ENCODE measurements at places on chromosomes 6 and 20. TPM values are rescaled to one million over a fixed set of nuclear protein-coding genes. Genes with fewer than 3 reads are reported as not detected.
A peak's percentile ranks its signal among the peaks of the same experiment; 100 is the strongest.

DNA sequence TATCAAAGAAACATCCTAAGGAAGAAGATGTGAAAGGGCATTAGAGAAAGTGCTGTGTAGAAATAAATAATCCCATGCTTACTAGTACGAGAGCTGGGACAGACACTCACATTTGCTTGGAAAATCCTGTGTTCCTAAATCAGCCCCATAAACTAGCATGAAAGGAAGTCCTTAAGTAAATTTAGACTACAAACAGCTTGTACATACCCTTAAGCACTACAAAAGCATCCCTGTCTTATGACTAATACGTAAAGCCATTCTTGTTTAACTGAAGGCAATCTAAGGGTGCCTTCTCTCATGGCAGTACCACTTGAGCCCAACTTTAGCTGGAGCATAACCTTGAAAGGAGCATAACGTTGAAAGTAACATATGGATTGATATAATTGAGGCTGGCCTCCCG, 15.4 kb upstream of the FOXQ1 start:
- DNase-seq, result no peak

GRCh38 chr6:2960935-2961334, 10.4 kb downstream of the SERPINB6 start:
- no peak for DNase-seq

- DNase-seq, result no peak
These were observed 119.1 kb upstream of the CD93 start for GRCh38 chr20:23205211-23205610.

GRCh38 chr6:112279031-112279935, 24.9 kb upstream of the LAMA4 start:
- no peak for DNase-seq

DNA sequence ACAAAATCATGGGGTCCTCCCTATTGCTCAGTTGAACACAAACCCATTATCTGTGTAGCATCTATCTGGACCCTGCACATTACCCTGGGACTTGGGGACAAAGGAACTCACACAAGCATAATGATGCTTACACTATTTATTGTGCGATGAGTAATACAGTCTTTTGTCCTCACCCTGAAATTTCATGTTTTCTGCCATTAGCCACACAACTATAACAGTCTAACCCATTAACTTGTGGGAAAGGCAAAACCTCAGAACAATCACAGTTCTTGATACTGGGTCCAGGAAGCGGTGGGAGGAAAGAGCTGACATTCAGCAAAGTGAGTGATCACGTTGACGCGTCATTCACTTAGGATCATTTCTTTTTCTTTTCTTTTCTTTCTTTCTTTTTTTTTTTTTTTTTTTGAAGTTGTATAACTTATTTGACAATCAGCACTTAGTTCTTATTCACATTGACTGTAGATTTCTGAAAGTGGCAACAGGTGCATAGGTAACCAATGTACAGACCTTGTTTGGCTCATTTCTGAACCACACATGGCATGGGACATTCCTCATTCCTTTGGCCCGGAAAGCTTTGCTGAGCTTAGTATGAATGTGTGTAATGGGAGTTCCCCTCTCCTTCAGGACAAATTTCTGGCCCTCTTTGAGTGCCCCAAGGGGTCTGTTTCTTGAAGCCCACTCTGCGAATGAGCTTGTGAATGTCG, 94.8 kb upstream of the CNKSR3 start:
- peak; percentile 7 for DNase-seq

GRCh38 chr6:3323148-3323547, 64.4 kb downstream of the PSMG4 start:
- DNase-seq, result no peak

GRCh38 chr6:157853902-157854502, 31.0 kb downstream of the SNX9 start:
- no peak for DNase-seq

DNA sequence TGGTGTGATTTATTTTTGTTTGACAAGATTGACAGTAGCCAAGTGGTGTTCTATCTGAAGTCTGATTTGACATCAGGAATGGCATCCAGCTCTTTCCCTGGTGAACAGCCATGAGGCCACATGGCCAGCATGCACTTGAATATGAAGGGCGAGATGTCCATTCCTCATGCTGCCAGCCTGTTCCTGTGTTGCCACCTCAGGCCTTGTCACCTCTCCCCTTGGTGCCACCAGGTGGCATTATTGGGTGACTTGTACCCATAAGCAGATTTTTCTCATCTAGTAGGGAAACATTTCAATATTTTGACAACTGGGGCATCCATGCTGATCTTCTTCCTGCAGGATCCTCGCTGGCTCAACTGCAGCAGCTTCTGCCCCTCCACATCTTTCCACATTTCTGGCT, 199.1 kb downstream of the ERMARD start:
- DNase-seq, result no peak

GRCh38 chr20:46178891-46179290, 60.8 kb downstream of the CD40 start:
- DNase-seq, result no peak

DNA sequence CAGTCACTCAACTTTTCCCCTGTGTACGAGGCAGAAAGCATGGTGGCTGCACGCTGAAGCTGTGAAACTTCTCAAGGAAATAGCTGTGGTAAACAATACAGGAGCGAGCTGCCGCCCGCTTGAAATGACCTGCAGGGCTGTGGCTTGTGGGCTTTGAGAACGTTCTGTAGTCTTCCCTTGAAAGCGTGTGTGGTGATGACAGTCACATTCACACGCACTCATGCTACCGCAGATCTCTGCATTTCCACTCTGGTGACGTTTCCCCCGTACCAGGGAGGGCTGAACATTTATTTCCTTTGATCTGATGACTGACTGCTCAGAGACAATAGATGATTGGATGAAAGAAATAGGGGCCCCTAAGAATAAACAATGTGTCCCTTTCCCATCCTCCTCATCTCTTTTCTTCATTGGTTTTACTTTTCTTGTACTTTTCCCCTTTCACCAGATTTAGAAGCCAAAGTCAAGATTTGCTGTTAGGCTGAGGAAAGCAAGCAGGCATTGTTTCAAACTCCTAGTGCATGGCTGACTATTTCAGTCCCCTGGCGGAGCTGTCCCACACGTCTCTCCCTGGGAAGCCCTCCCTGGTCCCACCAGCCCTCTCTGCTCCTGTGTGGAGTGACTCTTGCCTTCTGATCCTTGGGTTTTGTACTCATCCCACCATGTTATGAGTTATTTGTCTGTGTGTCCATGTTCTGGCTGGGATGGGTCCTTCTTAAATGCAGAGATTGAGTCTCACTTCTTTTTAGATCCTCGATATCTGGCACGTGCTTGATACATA, 3.9 kb downstream of the SYTL3 start:
- DNase-seq, result peak; percentile 93

DNA sequence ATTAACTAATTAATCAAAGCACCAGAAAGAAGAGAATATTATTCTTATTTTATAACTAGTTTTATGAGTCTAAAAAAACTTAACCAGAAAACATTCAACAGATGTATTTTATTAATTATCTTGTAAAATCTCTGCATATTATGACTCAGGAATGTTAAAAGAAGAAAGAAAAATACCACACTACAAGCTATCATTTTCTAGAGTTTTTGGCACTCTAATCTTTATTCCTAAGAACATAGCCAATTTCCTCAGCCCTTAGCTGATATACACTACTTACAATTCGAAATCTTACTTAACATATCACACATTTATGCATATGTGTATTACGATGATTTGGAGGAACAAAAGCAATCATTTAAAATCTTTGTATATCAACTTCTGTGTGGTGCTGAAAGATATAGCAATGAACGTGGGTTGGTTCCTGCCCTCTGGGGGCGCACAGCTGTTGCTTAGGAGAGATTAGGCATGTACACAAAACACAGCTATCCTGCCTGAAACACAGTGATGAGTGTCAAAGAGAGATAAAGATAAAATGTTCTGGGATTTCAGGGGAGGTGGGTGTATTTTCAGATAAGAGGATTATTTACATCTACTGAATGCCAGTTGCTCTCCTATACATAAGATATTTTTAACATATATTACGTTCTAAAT, 404.5 kb downstream of the SYNE1 start:
- DNase-seq, result no peak

DNA sequence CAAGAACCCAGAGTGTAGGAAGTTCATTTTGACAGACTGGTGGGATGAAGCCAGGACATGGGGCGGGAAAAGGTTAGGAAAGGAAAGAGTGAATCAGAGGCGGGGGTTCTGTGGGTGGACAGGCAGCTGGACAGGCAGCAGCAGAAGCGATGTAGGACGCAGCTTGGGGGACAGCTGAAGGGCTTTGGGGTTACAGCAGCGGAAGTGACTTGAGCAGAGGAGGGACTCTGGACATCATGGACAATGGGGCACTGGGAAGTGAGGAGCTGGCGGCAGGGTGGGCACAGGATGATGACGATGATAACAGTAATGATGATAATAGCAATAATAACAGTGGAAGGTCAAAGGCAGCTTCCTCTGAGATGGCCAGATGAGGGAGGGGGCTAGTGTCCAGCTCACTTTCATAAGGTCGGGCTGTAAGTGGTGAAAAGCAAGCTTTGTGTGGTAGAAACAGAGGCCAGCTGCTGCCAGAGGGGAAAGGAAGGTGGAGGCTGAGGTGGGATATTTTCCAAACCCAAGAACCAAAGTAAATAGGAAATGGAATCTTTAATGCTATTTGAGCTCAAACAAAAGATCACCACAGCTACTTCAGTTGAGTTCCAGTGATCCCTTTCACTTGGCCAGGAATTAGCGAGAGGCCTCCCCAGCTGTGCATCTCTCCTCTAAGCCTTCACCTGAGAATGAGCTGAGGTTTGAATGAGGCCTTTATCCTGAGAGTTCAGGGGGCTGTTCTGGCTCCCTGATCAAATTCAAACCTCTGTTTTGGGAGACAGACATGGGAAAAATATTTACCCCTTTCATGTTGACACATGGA, 433.5 kb downstream of the DHX35 start:
- no peak for DNase-seq

- DNase-seq, result no peak
These were observed 20.0 kb downstream of the PDSS2 start for GRCh38 chr6:107439406-107439805.

GRCh38 chr6:168660400-168660945, 219.5 kb downstream of the SMOC2 start:
- DNase-seq, result no peak

DNA sequence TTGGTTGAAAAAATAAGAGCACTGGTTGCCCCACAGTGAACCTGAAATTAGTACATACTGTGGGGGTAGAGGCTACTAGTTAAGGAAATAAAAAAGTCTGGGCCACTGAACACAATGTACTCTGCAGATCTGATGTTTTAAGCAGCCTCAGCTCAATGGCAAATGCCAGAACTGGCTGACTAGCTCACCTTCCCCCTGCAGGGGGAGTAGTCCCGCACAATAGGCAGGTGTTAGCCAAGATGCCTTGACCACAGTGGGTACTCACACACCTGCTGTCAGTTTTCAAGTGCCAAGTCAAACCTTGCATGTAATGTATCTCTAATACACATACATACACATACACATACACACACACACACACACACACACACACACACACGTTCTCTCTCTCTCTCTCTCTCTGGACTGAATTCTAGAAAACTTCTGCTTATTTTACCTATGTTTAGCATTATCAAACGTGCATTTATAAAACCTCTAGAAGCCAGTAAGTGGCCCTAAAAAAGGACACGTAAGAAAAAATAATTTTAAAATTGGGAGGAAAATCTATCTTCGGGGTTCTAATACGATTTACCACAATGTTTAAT, 36.1 kb downstream of the GMDS start:
- no peak for DNase-seq

- no peak for DNase-seq
These were observed 250.0 kb downstream of the HIVEP2 start for GRCh38 chr6:142695016-142695415.

GRCh38 chr20:10478205-10478604, 43.1 kb downstream of the SLX4IP start:
- DNase-seq, result no peak

GRCh38 chr6:111418971-111419693, 63.9 kb downstream of the REV3L start:
- DNase-seq, result no peak

- no peak for DNase-seq
These were observed 28.6 kb downstream of the ORC3 start for GRCh38 chr6:87618531-87618930.

DNA sequence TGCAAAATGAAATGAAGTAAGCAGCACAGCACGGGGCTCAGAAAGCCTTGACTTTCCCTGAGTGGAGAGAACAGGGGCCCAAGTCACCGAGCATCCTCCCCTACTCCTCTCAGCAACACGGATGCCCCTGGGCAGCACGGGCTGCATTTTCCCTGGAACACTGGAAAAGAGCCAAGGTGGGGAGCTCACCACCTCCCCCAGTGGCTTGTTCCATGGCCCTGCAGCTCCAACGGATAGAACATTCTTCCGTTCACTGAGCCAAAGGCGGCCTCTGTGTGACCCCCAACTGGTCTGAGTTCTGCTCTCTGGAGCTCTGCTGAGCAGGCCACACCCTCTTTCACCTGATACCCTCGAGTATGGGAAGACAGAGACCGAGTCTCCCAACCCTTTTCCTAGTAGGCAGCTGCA, 20.8 kb upstream of the EMILIN3 start:
- DNase-seq, result no peak

Gene PEX7
- 5.8 TPM for total RNA-seq

Gene ZSCAN31
- 0.73 TPM for total RNA-seq

Gene DSP
- not detected for total RNA-seq

Gene RSPO3
- not detected for total RNA-seq

Gene POM121L2
- total RNA-seq, result not detected

Gene FAM83B
- total RNA-seq, result not detected

Gene SAMD3
- 29.7 TPM for total RNA-seq

Gene MUCL3
- total RNA-seq, result not detected

Gene GDAP1L1
- not detected for total RNA-seq

Gene SAPCD1
- 3.7 TPM for total RNA-seq
